ENCODE measurements at places on chromosomes 1 and 21.

DNA sequence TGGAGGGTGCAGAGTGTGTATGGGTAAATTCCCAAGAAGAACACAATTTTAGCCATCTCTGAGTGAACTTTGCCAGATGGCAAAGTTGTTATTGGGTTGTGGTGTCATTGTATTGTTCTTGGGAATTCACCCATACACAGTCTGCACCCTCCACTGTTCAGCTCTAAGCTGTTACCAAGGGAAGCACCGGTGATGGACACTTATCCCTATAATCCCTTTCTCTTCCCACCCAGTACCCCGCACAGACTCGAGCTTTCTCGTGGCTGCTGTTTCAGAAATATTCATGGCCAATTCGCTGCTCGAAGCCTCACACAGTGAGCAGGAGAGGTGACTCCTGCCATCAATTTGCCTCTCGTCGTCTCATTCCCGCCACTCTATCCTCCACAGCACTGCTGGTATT, 95.7 kb upstream of the PALMD start:
- no peak for DNase-seq

DNA sequence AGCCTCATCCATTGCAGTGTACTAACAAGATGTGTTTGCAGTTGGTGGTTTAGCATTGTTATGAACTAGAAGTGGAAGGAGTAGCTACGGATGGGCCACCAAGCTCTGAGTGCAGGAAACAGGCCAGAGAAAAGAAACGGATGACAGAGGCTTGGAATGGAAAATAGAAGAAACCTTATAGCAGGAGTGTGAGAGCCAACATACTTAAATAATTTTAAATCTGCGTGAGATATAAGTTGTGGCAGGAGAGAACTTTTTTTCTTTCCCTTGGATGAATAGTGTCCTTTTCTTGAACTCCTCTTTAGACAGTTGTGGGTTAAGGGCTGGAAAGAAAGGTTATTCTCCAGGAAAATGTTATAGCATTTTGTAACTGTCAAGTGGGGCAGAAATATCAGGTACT, 54.2 kb downstream of the RGL1 start:
- no peak for DNase-seq

GRCh38 chr1:207893737-207894582, 17.0 kb downstream of the CD34 start:
- no peak for DNase-seq

- DNase-seq: no peak
Measured at GRCh38 chr1:161069731-161070270, at the start of gene ARHGAP30. Gene ARHGAP30, minus strand, starts transcription at chr1:161069891. Its CDS starts 267 bp downstream, at chr1:161069624.

DNA sequence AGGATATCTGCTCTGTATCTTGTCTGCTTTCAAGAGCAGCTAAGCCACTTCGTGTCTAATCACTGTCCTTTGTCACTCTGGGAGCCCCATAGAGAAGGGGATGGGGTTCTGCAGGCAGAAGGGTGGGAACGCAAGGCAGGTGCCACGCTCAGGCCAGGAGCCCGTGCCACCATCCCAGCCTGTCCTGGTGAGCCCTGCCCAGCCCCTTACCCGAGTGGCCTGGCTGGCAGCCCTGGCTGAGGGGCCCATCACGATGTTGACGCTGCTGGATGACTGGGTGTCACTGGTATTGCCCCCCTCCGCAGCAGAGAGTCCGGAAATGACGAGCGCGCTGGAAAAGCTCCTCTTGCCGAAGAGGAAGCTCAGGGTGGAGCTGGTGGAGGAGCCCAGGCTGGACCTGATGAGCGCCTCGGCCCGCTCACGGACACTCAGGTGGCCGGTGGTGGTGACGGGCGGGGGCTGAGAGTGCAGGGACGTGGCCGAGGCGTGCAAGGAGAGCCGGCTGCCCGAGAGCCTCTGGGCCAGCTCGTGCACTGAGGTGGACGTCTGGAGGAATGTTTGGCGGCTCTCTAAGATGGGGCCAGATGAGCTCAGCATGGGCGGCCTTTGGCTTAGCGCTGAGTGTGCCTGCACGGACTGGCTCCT, 35.6 kb downstream of the NTPCR start:
- no peak for DNase-seq

GRCh38 chr1:18148461-18148860, 40.9 kb downstream of the IGSF21 start:
- DNase-seq: no peak

GRCh38 chr1:2495546-2495945, 19.5 kb downstream of the PLCH2 start:
- no peak for DNase-seq

- no peak for DNase-seq
Measured at GRCh38 chr1:234882898-234883297, 245.7 kb downstream of the TOMM20 start.

DNA sequence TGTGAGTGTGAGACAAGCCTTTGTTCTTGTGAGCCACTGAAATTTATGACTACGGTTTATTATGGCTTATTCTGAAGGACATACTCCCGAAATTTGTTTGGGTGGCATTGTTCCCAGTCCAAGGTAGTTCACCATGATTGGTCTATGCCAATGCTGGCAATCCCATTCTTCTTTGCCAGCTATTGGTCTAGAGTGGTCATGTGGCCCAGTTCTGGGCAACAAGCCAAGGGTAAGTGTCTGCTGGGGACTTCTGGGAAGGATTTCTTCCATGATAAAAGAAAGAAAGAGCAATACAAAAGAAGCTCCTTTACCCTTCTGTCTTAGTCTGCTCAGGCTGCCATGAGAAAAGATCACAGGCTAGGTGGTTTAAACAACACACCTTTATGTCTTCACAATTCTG, 201.6 kb downstream of the SLC35F3 start:
- DNase-seq: no peak

DNA sequence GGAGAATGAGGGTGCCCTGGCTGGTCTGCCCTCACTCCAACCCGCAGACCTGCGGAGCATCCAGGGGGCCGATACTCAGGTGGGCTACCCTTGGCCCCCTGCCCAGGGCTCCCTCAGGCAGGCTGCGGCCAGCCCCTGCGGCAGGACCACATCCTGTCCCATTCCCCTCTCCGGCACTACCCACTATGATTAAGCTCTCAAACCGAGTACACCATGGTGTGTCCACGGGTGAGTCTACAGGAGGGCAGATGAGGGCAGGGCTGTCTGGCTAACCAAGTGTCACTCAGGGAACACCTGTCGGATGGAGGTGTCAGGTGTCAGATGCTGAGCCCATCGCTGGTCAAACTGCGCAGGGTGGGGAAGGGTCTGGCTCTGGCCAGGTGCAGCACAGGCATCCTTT, 47.2 kb downstream of the SLC66A1 start:
- no peak for DNase-seq

- DNase-seq: no peak
Measured at GRCh38 chr1:58307431-58307830, 239.1 kb downstream of the OMA1 start.

- no peak for DNase-seq
Measured at GRCh38 chr1:176801514-176802020, 338.6 kb downstream of the PAPPA2 start.

DNA sequence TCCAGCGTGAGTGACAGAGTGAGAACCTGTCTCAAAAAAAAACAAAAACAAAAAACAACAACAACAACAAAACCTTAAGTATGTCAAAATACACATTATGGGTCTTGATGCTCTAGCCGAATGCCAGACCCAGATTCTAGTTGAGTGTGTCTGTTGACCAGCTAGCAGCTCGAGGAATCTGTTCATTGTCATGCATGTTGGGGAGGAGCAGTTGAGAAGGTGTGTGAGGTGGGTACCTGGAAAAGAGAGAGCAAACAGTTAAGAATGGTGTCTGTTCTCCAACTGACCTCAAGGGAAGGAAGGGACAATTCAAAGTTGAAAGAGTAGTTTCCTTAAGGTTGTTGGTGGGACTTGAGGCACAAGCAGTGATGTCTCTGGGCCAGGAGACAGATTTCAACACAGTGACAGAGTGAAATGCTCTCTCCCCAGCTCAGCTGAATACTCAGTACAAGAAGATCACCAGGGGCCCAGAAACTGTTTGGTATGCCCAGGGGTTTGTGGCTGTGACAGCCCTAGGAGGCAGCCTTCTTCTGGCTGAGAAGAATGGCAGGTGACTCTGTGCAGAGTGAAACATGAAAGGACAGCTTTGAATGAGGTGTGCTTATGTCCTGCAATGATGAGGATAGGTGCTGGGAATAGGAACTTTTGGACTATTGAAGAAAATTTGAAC, 14.4 kb upstream of the POU2F1 start:
- DNase-seq: no peak

- DNase-seq: no peak
Measured at GRCh38 chr1:2286923-2287322, 58.8 kb downstream of the SKI start.

DNA sequence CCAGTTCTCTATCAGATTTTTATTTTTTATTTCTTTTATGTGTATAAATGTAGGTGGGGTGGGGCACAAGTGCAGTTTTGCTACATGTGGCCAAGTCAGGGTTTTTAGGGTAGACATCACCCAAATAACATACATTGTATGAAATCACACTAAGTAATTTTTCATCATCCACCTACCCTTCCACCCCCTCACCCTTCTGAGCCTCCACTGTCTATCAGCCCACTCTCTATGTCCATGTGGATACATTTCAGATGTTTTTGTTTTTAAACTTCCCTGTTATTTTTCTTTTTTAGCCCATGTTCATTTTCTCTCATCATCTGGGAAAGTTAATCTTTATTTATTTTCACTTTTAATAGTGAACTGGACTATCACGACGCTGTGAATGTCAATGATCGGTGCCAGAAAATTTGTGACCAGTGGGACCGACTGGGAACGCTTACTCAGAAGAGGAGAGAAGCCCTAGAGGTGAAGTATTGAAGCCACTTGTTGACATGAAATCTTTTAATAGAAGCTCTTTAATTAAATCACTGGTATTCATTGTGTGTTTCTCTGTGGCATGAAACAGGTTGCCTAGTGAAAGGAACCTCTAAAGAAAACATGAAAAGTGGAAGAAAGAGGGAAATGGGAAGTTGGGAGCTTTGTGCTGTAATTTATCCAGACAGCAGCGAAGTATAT, 47.6 kb upstream of the MTR start:
- no peak for DNase-seq

GRCh38 chr1:228992044-228992443, 256.8 kb downstream of the RHOU start:
- DNase-seq: no peak

GRCh38 chr1:8987881-8988617, 38.2 kb downstream of the SLC2A7 start:
- no peak for DNase-seq

DNA sequence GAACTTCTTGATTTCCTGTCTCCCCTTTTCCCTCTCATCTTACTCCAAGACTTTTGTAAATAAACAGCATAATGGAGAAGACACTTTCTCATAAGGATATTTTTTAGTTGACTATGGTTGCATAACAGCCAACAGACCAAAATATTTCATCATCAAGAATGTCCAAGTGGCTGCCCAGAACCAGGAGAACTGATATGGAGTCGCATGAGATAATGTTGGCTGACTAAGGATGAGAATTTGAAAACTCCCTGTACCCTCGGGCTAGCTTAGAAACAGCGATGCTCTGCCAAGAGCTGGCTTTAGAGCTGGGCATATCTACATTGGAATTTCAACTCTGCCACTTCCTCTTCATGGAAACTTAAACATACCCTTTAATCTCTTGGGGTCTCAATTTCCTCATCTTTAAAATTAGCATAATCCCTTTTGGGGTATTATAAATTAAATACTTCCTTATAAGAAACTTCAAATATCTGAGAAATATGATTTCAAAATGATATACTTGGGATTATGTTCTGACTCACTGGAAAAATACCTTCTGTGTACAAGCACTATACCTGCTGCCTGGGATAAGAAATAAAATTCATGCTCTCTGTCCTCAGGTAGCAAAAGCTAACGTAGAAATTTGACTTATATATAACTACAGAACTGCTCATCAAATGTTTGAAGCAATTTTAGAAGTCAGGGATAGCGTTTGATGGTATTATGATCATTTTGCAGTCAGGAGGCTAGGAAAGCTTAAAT, 777.3 kb downstream of the LTN1 start:
- DNase-seq: no peak

GRCh38 chr1:212651521-212651920, 43.0 kb downstream of the ATF3 start:
- DNase-seq: no peak

Data from NCI-H1930 (cell line).